ENCODE measurements at places on chromosomes 7 and 10. TPM values are rescaled to one million over a fixed set of nuclear protein-coding genes. Genes with fewer than 3 reads are reported as not detected.
A peak's percentile ranks its signal among the peaks of the same experiment; 100 is the strongest.

GRCh38 chr10:24958091-24958720, 5.8 kb upstream of the PRTFDC1 start:
- no peak for DNase-seq

DNA sequence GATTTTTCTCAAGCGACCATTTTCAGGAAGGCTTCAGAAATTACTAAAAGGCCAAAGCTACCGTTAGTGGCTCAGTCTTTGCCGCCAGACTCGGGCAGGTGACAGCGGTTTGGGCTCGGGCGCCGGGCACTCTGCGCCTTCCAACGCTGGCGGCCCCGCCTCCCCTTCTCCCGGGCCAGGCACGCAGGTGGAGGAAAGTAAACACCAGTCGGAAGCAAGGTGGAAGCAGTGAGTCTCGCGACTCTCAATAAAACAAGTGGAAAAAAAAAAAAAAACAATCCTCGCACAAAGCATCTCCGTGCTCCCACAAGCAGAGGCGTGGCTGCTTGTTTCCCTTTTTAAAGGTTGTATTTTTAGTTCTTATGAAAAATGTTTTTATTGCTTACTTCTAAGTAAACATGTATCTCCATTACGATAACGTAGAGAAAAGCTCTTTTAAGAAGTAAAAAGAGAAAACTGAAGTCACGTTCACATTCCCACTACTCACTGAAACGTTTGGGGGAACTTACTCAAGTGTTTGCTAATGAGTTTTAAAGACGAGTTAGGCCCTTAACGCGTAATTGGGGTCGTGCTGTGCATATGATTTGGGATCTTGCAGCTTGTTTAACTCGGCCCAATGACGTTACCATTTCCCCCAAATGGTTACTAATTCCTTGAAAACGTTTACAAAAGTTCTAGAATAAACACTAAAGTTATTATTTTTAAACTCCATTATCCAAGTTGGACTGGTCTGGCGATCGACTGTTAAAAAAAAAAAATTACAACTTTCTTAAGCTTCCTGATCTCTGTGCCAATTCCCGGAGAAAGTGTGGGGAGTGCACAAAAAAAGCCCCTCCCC, 864 bp downstream of the CDCA7L start:
- DNase-seq = no peak

GRCh38 chr10:75417522-75417927, 13.9 kb upstream of the LRMDA start:
- DNase-seq = no peak

- no peak for DNase-seq
Measured at GRCh38 chr10:32548208-32548607, 102.3 kb downstream of the CCDC7 start.

DNA sequence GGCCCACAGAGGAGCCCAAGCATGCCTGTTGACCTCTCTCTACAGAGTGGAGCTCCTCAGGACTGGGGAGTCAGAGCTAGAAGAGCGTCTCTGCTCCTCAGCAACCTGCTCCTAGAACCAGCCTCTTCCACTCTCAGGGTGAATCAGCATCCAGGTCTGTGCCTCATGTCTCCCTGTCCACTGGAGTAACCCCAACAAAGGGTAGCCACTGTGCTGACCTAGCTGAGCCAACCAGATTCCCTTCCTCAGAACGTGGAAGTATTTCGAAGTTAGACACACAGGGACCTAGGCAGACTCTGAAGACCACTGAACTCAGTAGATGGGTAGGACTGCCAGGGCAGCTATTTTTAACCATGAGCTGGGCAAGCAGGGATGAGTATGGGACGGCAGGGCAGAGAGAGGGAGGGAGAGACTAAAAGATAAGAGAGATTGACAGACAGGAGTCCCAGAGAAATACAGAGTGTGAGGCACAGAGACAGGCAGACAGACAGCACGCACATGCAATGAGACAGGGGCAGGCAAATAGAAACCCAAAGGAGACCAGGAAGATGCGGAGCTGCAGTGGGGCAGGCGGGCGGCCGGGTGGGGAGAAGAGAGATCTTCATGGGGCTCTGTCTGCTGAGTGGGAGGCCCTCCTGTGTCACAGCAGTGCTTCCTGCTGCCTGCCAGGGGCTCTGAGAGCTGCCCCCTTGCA, 56.7 kb downstream of the OSBPL3 start:
- no peak for DNase-seq

- no peak for DNase-seq
Measured at GRCh38 chr7:99786726-99787335, 2.8 kb upstream of the CYP3A4 start.

GRCh38 chr7:47792521-47793121, 155.6 kb downstream of the PKD1L1 start:
- peak; percentile 21 for DNase-seq

GRCh38 chr10:132574783-132575319, 37.3 kb downstream of the INPP5A start:
- peak; percentile 82 for DNase-seq

GRCh38 chr10:128042131-128042610, 84.1 kb downstream of the MKI67 start:
- DNase-seq = no peak

- no peak for DNase-seq
Measured at GRCh38 chr7:107838024-107838601, 35.1 kb upstream of the SLC26A3 start.

- DNase-seq = no peak
Measured at GRCh38 chr7:33904681-33905388, 504 bp upstream of the BMPER start.

- DNase-seq = no peak
Measured at GRCh38 chr7:109842386-109842785, 1248.5 kb upstream of the LRRN3 start.

GRCh38 chr10:129779126-129780111, 184.7 kb downstream of the EBF3 start:
- DNase-seq = no peak

GRCh38 chr7:81399471-81399870, 370.4 kb downstream of the HGF start:
- DNase-seq = no peak

GRCh38 chr7:55246171-55246570, 119.0 kb upstream of the LANCL2 start:
- DNase-seq = no peak

DNA sequence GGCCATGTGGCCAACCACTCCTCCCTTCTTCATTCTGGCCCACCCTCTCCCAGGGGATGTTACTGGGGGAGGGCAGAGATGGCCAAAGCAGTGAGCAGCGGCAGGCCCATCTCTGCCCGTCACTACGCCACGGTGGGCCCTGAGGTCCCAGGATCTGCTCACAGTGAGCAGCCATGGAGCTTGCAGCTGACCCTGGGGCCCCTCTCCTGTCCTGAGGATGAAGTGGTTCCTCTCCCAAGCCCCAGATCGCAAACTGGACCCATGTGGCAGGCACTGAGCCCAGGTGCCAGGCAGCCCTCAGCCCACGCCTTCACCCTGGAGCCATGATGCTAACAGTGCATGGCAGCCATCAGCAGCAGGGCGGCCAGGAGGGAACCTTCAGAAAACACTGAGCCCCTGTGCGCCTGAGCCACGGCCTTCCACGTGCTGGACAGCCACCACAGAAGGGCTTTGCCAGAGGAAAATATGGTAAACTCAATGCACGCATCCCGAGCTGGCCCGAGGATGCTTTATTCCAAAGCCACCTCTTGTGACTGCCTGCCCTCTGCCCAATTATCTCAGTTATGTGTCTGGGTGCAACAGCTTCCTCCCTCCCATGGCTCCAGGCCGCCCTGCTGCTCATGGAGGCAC, 485.7 kb downstream of the PTPRN2 start:
- no peak for DNase-seq

DNA sequence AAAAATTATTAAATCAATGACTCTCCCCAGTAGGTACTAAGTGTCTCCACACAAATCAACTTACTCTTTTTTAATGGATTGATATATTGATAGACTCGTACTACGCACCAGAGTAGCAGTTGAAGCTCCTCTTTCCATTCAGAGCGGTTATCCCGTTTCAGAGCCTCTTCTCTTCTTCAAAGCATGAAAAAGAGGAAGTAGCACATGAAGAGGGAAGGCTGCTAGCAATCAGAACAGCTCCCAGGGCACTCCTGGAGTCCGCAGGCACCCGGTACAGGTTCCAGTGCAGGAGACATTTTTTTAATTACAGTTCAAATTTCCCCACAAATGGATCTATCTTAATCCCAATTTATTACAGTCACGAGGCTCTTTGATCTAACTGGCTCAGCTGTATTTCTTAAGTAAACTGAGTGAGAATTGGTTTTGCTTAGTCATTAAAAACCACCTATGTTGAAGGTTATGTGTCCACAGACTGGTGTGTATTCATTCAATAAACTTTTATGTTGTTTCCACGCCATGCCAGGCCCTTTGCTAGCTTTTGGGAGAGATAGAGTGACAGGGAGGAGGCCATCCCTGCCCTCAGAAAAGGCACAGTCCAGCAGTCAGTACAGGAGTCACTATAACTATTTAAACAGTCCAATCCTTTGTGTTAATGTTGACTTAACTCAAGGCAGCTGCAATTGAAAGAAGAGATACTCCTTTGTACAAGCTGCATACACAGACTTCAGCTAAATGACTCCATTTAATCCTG, 32.1 kb upstream of the CALN1 start:
- no peak for DNase-seq

GRCh38 chr10:100825325-100825875, 80.0 kb downstream of the PAX2 start:
- no peak for DNase-seq

GRCh38 chr7:132785870-132786269, 209.6 kb upstream of the PLXNA4 start:
- no peak for DNase-seq

- no peak for DNase-seq
Measured at GRCh38 chr10:18456984-18457383, 194.4 kb downstream of the NSUN6 start.

DNA sequence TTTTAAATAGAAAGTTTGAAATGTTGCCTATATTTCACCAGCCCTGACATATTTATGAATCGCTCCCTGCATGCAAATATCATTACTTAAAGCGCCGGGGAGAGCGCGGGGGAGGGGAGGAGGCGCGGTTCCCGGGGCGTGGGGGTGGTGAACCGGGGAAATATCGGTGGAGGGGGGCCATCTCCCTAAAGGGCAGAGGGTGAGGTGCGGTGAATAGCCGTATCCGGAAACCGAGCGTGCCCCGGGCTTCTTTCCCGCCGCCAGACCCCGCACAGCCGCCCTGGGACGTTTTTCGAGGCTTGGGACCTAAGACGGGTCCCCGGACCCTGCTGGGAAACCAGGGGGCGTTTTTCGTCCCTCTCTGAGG, 6.9 kb upstream of the ZNF503 start:
- DNase-seq = no peak

- peak; percentile 36 for DNase-seq
Measured at GRCh38 chr10:48289501-48290238, 15.2 kb upstream of the FRMPD2 start.

DNA sequence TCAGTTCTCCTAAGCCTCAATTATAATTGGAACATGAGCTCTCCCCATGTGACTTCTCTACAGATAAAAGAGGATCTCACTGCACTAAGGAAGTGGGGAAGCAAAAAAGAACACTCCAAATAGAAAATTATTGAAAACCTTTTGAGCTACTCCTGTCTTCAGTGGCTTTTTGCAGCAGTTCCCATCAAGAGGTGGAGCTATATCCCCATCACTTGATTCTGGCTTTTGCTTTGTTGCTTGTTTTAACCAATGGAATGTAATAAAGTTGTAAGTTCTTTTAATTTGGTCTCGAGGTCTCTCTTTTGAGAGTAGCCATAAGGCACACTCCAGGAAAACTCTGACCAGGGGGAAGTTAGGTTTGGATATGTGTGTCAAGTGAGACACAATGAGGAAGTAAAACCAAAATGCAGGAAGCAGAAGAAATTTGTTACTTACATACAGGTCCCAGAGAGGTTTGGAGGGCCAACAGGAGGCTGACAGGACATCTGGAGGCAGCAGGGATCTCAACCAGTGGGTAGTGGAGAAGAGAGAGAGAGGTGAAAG, 569.4 kb downstream of the HTR7 start:
- DNase-seq = no peak

- DNase-seq = peak; percentile 88
Measured at GRCh38 chr7:81469869-81470723, 299.8 kb downstream of the HGF start.

GRCh38 chr7:12211711-12212485, 804 bp downstream of the TMEM106B start:
- DNase-seq = no peak

Gene RP9
- total RNA-seq = 6.4 TPM

Gene SLC39A12
- total RNA-seq = not detected

Gene UCMA
- not detected for total RNA-seq

Gene RTKN2
- total RNA-seq = 0.88 TPM

Gene FGFR2
- total RNA-seq = 165 TPM

Gene PRR15
- total RNA-seq = 0.15 TPM

Gene PTN
- 1.6 TPM for total RNA-seq

Gene PTF1A
- not detected for total RNA-seq

Gene PIP
- total RNA-seq = 148 TPM

Gene VKORC1L1
- total RNA-seq = 26.4 TPM

Gene CPA2
- not detected for total RNA-seq

Gene C10orf67
- total RNA-seq = 0.39 TPM

Gene RADIL
- total RNA-seq = 1.5 TPM

Gene SPDYE17
- total RNA-seq = not detected

Gene DBNL
- total RNA-seq = 111 TPM

Gene SAP25
- total RNA-seq = 1.3 TPM

Gene GPR15LG
- total RNA-seq = 19.1 TPM

Gene SPDYE6
- total RNA-seq = not detected

Gene CDK14
- 8.4 TPM for total RNA-seq

Gene HABP2
- 0.10 TPM for total RNA-seq

Gene AMPH
- total RNA-seq = 6.7 TPM

Gene TMEM236
- 0.95 TPM for total RNA-seq

Gene PEX1
- total RNA-seq = 16.2 TPM

Measured in lower leg skin (tissue), 4 donors.